Panc1 (cell line): ENCODE measurements at places on chromosomes 13 and 19. TPM values are rescaled to one million over a fixed set of nuclear protein-coding genes. Genes with fewer than 3 reads are reported as not detected.

GRCh38 chr13:80630685-80631121 lies 289.8 kb upstream of the SPRY2 start:
- DNase-seq: no peak

DNA sequence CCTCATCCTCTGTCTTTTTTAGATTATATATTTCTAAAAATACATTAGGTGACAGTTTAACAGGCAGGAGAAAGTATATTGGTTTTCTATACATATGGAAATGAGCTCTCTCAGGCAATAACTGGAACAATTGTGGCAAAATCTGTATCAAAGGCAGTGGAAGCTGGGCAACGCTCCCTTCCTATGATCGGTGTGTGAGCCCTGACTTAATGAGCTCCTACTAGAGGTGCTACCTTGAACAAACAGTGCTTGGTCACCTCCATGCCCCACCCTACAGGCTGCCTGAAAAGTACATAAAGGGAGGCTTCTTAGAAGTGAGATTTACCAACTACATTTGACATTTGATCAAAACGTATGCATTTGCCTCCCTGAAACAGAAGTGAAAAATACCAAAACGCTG lies 185.3 kb downstream of the EFNB2 start:
- DNase-seq: no peak

- DNase-seq: no peak
Observed at GRCh38 chr19:57068921-57069697, 50.7 kb upstream of the USP29 start.

- DNase-seq: no peak
Observed at GRCh38 chr13:45500492-45501174, 35.9 kb downstream of the COG3 start.

DNA sequence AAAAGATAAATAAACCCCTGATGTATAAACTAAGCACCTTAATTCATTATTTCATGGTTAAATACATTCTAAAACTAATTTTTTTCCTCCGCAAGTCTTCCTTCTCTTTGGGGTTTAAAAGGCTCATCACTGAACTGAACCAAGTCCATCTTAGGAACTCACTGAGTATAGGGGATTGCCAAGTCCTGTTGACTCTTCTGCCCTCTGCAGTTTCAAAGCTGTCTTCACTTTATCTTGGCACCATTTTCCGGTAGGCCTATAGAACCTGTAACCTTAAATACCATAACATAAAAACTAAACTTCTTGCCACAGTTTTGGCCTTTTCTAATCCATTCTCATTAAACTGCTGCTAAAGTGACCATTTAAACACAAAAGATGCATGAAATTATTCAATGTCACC lies 66.5 kb upstream of the USPL1 start:
- DNase-seq: no peak

GRCh38 chr13:105952233-105952972 lies 583.1 kb downstream of the EFNB2 start:
- DNase-seq: no peak

CEACAM8 gene
- total RNA-seq: not detected

KRTDAP gene
- not detected for total RNA-seq

NAPA gene
- 71.0 TPM for total RNA-seq

ZSCAN1 gene
- not detected for total RNA-seq

ZNF223 gene
- 2.2 TPM for total RNA-seq
